Tibial nerve (tissue), 4 donors: ENCODE measurements at places on chromosomes 12 and 14. TPM values are rescaled to one million over a fixed set of nuclear protein-coding genes. Genes with fewer than 3 reads are reported as not detected.

CLEC6A gene
- total RNA-seq, result not detected

DNA sequence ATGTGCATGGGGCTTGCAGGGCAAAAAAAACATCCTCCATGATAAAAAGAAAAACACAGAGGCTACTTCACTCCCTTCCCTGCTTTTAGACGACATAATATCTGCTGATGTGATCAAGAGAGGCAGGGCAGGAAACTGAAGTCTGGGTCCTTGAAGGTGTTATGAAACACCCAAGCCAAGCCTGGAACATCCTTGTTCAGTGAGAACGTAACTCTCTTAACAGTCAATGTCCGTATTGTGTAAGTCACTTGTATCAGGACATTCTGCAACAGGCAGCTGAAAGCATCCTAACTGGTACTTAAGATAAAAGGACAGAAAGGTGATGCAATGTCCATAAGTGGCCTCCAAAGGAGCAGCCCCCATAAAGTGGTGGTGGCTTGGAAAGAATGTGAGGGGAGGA lies 20.0 kb downstream of the KCNK10 start:
- H3K27ac ChIP-seq, result no peak overlapping the region
- H3K4me1 ChIP-seq, result no peaks in the 10 kb centered on the region

DNA sequence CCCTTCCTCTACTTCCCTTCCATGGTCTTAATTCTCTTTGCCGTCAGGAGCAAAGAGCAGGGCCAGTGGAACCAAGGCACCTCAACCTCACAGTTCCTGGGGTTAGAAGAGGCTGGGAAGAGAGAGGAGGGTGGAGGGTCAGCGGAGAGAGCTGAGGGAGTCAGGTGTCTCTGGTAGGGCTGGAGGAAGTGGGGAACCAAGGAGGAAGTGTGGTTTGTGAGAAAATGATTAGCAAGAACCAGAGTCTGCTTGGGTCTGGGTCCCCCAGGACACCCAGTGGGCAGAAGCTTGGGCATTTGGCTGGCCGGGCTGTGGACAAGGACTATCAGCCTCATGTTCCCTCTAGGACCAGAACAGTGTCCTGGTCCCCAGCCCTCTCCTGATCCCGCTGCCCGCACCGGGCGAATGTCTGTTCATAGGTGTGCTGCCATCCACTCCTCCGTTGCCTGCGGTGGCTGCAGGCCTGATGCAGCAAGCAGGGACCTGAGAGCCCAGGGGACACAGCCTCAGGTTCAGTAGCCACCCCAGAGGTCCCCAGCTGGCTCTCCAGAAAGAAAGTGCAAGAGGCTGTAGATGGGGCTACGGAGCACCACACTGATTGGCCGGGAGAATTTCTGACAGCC lies 2.3 kb downstream of the HOXC12 start:
- no peak overlapping the region for H3K27ac ChIP-seq
- no peak overlapping the region for H3K4me3 ChIP-seq
- H3K4me1 ChIP-seq, result no peaks in the 10 kb centered on the region
- H3K36me3 ChIP-seq, result no peaks in the 10 kb centered on the region
- H3K27me3 ChIP-seq, result peaks cover 17% of the 10 kb centered on the region
- peak; percentile 7 for DNase-seq

- no peak overlapping the region for H3K4me3 ChIP-seq
- no peaks in the 10 kb centered on the region for H3K36me3 ChIP-seq
- H3K4me1 ChIP-seq, result no peaks in the 10 kb centered on the region
- H3K27ac ChIP-seq, result no peak overlapping the region
- DNase-seq, result no peak
Observed at GRCh38 chr14:80304125-80304766, 92.9 kb upstream of the DIO2 start.

- no peaks in the 10 kb centered on the region for H3K4me1 ChIP-seq
- no peaks in the 10 kb centered on the region for H3K27me3 ChIP-seq
- H3K36me3 ChIP-seq, result no peaks in the 10 kb centered on the region
- H3K4me3 ChIP-seq, result no peak overlapping the region
- DNase-seq, result no peak
- H3K27ac ChIP-seq, result no peak overlapping the region
Observed at GRCh38 chr14:92637228-92637627, 111.2 kb downstream of the LGMN start.

GRCh38 chr14:20614038-20614840 lies 23.1 kb upstream of the RNASE12 start:
- H3K27ac ChIP-seq, result peak overlapping the region; percentile 53
- no peaks in the 10 kb centered on the region for H3K36me3 ChIP-seq
- peak overlapping the region; percentile 55 for H3K4me3 ChIP-seq
- DNase-seq, result no peak

DCAF5 gene
- 53.7 TPM for total RNA-seq
